ENCODE measurements at places on chromosomes 3 and 15. TPM values are rescaled to one million over a fixed set of nuclear protein-coding genes. Genes with fewer than 3 reads are reported as not detected.

DNA sequence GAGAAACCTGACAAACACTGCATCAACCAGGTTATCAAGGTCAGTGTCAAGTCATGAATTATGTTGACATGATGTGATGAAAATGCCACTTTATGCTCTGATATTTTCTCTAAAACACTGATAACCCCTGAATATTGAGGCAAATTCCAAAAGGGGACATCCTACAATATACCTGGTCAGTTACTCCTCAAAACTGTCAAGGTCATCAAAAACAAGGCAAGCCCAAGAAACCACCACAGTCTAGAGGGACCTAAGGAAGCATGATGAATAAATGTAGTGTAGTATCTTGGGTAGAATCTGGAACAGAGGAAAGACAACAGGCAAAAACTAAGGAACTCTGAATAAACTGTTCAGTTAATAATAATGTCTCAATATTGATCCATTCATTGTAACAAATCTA lies 275.3 kb upstream of the THRB start:
- H3K27ac ChIP-seq, result no peak overlapping the region
- H3K27me3 ChIP-seq, result no peaks in the 10 kb centered on the region
- no peak overlapping the region for H3K4me3 ChIP-seq
- H3K4me1 ChIP-seq, result no peaks in the 10 kb centered on the region
- no peak for DNase-seq
- no peaks in the 10 kb centered on the region for H3K36me3 ChIP-seq

DNA sequence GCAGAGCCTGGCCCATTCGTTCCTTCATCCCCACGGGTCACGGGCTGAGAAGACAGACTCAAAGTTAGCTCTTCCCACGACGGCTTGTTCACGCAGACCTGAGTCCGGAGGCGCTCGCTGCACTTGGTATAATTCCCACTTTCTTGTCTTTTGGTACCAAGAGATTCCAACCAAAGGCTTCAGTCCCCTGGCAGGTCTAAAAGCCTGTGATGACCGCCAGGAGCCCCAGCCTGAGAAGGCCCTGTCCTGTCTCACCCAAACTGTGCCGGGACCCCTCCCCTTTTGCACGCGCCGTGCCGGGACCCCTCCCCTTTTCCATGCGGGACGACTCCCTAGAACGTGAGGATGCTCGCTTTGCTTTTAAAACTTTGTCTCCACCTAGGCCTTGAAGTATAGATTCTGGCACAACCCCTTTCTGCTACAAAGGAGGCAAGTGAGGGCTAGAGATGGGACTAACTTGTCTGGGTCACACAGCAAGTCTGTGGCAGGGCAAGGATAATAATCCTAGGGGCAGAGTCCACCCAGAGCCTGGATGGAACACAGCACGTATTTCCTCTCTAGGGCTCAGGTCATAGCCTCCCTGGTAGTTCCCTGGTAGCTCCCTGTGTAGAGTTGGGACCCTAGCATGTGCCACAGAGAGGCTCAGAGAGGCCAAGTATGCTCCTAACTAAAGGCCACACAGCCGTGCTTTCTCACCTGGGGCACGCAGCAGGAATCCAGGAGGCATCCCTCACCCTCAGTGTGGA lies 211.3 kb downstream of the XXYLT1 start:
- H3K36me3 ChIP-seq, result no peaks in the 10 kb centered on the region
- 0 out of 2 replicates have a peak, but pooled peaks cover 2% of the 10 kb centered on the region for H3K4me1 ChIP-seq
- no peak overlapping the region for H3K27ac ChIP-seq

DNA sequence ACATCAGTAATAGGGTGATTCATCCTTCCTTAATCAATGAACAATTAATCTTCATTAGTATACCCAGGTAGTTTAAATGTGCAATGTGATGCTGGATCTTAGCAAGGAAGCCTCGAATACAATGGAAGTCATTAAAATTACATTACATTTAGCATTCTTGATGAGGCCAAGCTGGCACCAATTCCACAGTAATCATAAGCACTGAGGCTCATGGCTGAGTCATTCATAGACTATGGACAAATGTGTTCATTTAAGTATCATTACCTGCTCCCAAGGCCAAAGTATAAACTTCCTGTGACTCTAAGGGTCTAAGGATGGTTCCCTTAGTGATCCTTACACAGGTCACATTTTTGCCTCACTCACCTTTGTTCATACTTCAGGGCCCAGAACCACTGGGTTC lies 266.4 kb upstream of the CDIN1 start:
- no peaks in the 10 kb centered on the region for H3K27me3 ChIP-seq
- no peaks in the 10 kb centered on the region for H3K36me3 ChIP-seq
- DNase-seq, result peak; percentile 61
- H3K4me1 ChIP-seq, result peaks cover 2% of the 10 kb centered on the region
- no peak overlapping the region for H3K4me3 ChIP-seq

- H3K36me3 ChIP-seq, result no peaks in the 10 kb centered on the region
- no peaks in the 10 kb centered on the region for H3K27me3 ChIP-seq
- no peaks in the 10 kb centered on the region for H3K4me1 ChIP-seq
Observed at GRCh38 chr3:79598594-79598993, 169.2 kb downstream of the ROBO1 start.

Gene LIPC
- not detected for total RNA-seq

Gene NISCH
- 36.9 TPM for total RNA-seq
